ENCODE measurements at places on chromosomes 4 and X.

DNA sequence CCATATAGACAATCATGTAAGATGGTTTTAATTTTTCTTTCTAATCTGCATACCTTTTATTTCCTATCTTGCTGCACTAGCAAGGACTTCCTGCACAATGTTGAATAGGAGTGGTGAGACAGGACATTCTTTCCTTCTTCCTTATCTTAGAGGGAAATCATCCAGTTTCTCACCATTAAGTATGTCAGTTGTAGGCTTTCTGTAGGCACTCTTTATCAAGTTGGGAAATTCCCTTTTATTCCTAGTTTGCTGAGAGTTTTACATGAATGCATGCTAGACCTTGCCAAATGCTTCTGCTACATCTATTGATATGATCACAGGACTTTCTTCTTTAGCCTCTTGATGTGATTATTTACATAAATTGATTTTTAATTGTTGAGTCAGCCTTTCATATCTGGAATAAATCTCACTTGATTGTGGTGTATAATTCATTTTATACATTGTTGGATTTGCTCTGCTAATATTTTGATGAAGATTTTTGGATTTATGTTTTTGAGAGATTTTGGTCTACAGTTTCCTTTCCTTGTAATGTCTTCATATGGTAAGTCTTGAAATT, 23.8 kb downstream of the RNF175 start:
- no peak for DNase-seq

DNA sequence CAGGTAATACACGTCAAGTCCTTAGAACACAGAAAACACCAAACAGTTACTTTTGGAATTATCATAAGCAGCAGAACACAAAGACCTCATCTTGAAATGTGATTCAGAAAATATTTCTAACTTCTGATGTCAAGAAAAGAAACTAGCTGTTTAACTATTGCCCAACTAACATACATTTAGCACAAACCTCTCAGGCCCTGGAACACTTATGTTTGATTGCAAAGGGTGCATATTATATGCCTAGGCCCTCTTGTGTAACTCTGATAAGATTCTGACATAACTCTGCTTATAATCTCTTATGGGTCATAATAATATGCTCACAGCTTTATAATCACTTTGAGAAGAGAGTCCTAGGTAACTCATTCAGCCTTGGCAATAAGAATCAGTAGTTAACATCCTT, 62.6 kb downstream of the TBC1D9 start:
- no peak for DNase-seq

GRCh38 chr4:2219233-2219760, 22.6 kb downstream of the HAUS3 start:
- DNase-seq: no peak

DNA sequence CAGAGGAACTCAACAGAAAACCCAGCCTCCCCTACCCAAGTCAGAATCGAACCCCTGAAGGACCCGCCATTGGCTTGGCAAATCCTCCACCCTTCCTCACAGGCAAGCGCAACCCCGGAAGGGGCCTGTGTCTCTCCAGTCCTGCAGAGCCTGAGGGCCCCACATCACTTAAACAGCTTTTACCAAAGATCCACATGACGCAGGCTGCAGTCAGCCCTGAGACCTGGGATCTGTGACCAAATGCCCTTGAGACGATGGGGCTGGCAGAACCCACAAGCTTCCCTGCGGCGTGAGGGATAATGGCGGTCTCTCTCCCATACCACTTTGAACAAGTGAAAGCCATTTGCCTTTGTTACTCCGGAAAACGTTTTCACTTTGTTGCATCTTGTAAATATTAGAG, 54.9 kb downstream of the ACOX3 start:
- no peak for DNase-seq

Measured in B cell (primary cell).